CD4-positive, alpha-beta T cell treated with Interleukin-6 at 100 ng/mL for 8 hours (primary cell): ENCODE measurements at places on chromosomes 5 and 9.
A peak's percentile ranks its signal among the peaks of the same experiment; 100 is the strongest.

DNA sequence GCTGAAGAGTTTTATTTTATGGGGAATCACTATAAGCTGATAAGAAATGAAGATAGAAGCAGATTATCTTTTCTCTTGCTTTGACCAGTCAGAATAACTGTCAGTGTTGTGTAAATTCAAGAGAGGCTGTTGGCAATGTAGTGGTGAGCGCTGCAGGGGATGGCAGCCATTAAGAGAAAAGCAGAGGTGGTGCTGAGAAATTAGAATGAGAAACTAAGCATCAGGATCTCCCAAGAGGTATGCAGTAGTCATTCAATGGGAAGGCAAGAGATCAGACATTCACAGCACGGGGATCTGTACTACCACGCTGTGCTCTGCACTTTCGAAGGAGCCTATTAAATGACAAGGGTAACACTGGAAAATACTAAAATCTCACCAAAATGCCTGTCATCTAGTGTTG, 768.5 kb upstream of the ACO1 start:
- no peak for DNase-seq

- no peak for DNase-seq
These were observed 40.6 kb downstream of the HACD4 start for GRCh38 chr9:20990867-20991266.

- no peak for DNase-seq
These were observed 213.0 kb downstream of the CRB2 start for GRCh38 chr9:123568691-123569688.

DNA sequence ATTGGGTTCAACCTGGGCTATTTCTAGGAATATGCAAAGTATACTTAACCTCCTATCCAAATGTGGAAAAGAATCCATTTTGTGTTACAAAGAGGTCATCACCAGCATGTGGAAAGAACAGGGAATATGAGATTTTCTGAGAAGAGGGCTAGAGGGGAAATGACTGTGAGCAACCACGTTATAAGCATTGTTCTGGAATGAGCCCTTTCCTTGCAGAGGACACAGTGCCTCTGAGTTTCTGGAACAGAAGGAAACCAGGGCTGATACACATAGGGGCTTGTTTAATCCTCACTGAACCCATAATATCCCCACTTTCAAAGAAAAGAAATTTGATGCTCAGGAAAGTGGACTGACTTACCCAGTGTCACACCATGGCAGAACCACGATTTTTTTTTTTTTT, 53.0 kb downstream of the SFXN1 start:
- no peak for DNase-seq

- no peak for DNase-seq
These were observed 1126.7 kb upstream of the CDH9 start for GRCh38 chr5:28165096-28165495.

- no peak for DNase-seq
These were observed 16.4 kb upstream of the RNF180 start for GRCh38 chr5:64149268-64149667.

GRCh38 chr5:116944183-116944582, 369.6 kb upstream of the SEMA6A start:
- DNase-seq, result no peak

DNA sequence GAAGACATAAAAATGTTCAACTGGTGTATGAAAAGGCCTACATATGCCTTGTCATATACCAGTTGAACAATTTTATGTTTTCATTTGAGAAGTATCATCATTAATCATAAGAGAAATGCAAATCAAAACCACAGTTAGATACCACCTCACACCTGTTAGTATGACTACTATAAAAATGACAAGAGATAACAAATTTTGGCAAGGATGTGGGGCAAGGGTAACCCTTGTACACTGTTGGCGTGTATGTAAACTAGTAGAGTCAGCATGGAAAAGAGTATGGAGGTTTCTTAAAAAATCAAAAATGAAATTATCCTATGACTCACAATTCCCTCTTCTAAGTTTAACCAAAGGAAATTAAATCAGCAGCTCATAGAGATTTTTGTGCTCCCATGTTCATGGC, 250.4 kb upstream of the ST8SIA4 start:
- no peak for DNase-seq

GRCh38 chr5:56647099-56647850, 168.1 kb upstream of the MAP3K1 start:
- DNase-seq, result no peak

DNA sequence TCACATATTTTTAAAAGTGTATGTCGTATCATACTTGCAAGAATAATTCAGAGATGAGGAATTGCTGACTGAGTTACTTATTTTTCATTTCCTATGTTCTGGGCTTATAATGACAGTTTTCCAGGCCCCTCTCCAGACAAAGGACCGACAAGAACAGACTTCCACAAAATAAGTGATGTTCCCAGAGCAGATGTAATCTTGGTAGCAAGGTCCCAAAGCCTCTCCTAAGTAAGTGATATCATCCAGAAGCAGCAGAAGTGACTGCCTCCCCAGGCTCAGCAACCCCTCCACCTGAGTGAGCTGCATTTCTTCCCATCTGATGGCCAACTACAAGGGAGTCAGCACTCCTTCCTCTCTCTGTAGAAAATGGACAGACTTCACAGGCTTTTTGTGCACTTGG, 57.1 kb downstream of the SEMA6A start:
- no peak for DNase-seq

DNA sequence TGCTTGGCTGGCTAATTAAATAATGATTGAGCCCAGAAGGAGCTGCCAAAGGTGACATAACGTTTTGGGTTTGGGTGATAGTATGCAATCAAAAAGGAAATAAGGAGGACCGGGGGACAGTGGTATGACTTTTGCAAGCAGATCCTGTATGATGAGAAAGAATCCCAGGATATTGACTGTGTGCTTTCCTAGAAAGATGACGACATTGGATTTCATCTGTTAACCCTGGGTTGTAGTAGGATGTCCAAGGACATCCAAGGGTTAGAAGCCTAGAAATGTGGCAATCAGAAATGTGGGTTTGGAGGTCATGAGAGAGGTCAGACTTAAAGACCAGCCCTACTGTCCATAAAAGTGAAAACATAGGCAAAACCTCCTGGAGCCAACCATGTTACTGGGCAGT, 50.3 kb upstream of the HMHB1 start:
- no peak for DNase-seq

GRCh38 chr9:3751125-3751758, 225.4 kb upstream of the RFX3 start:
- DNase-seq, result no peak

DNA sequence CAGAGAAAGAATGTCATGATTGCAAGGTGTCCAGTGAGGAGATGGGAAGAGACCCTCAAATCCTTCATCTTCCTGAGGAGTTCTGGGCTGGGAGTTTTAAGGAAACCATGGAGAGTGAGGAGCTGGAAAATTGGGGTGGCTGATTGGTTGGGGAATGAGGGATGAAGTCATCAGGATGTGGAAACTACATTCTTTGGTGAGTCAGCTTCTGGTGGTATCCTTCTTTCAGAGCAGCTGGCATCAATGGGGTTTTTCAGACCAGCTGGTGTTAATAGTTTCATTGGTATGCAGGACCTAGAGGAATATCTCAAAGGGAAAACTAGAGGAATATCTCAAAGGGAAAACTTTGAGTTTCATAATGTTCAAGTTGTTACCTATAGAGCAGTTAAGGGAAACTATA, 45.2 kb downstream of the RNF180 start:
- DNase-seq, result no peak

DNA sequence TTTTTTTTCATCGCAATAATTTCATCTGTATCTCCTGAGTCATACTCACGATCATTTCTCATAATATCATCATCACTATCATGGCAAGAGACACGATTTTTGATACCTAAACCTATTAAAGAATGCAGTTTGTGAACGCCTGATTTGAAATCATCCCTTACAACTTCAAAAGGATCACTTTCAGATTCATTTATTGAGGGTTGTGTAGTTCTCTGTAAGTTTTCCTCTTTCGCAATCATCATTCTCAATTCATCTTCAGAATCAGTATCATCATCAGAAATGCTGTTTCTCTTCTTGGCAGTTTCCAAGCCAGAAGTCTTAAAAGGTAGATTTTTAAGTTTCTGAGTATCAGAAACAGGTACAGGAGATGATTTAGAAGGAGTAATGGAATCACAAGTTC, 9.7 kb downstream of the NOL8 start:
- DNase-seq, result no peak

- DNase-seq, result no peak
These were observed 588.9 kb upstream of the TLE4 start for GRCh38 chr9:78982849-78983248.

GRCh38 chr5:80139466-80139972, 104.4 kb downstream of the THBS4 start:
- peak; percentile 17 for DNase-seq

- DNase-seq, result no peak
These were observed 19.6 kb downstream of the MFAP3 start for GRCh38 chr5:154058055-154059038.

GRCh38 chr5:155936520-155937406, 390.2 kb upstream of the SGCD start:
- DNase-seq, result no peak

GRCh38 chr5:139376364-139376763, 6.7 kb downstream of the SLC23A1 start:
- DNase-seq, result no peak

- DNase-seq, result no peak
These were observed 16.7 kb upstream of the TERT start for GRCh38 chr5:1311439-1312055.

DNA sequence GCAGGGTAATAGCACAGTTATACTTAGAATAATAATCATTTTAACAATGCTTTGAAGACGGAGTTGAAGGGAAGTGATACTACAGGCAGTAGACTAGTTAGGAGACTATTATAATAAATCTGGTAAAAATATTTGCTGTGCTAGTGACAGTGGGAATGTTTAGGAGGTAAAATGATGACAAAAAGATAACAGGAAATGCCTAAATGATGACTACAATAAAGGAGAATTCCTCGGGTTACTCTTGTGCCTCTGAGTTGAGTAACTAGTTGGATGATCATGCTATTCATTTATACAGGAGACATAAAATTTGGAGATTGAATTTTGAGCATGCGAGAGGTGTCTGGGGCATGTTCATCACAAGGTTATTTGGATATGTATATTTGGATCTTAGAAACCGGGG, 32.2 kb upstream of the PAM start:
- no peak for DNase-seq

GRCh38 chr5:176793343-176793699, 17.0 kb upstream of the UNC5A start:
- DNase-seq, result no peak

GRCh38 chr9:135670721-135671590, 7.8 kb downstream of the LCN9 start:
- DNase-seq, result no peak

DNA sequence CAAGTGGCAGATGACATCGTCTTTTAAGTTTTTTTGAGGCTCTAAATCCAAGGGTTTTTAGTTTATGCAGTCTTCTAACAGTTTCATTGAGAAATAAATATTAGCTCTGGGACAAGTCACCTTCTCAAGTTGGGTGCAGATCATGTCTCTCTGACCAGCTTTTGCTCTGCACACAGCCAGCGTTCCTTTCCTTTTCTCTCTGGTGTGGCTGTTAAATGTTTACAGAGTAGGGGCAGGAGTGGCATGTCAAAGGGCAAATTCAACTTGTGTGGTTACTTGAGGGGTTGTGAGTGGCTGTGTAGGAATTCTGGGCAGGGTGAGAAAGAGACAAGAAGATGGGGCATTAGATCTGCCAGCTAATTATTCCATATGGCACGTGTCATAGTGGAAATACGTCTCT, 187.5 kb upstream of the HMHB1 start:
- DNase-seq, result no peak
